GM23248 (cell line): ENCODE measurements at places on chromosomes 7 and 10. TPM values are rescaled to one million over a fixed set of nuclear protein-coding genes. Genes with fewer than 3 reads are reported as not detected.

GRCh38 chr10:101291331-101292193 lies 62.3 kb upstream of the LBX1 start:
- DNase-seq: peak; percentile 54

DNA sequence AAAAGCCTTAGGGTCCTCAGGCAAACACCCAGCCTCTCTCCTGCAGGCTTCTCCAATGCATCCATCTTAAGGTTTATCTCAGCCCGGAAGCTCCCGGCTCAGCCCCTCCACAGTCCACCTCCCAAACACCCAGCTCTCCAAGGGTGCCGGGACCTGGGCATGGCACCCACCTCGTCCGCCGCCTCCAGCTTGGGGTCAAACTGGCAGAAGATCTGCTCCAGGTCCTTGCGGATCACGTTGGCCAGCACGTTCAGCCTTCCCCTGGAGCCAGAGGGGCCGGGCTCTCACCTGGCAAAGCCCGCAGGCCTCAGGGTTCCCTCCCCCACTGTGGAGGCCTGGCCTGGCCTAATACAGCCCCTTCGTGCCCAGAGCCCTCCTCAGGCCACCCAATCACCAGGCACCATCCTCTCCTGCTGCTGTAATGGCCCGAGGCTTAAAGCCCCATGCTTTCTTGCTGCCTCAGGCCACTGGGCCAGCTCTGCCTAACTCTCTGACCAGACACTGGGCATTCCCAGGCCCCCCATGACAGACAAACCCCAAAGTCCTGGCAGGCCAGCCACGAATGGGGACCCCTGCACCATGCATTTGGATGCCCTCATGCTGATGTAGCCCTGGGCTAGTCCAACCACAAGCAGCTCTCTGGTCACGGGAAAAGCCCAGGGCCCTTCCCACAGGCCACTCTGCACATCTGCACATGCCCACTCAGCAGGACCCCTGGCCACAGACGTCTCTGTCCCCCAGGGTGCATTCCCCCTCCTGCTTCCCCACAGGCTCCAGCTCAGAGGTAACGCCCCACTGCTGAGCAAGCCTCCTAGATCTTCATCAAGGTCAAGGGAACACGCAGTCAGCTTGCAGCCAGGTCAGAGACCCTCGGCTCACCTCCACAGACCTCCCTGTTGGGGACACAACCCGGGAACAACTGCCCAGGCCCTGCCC lies 12.3 kb downstream of the OGDHL start:
- DNase-seq: no peak

GRCh38 chr10:69679736-69680135 lies 49.7 kb downstream of the FAM241B start:
- no peak for DNase-seq

DNA sequence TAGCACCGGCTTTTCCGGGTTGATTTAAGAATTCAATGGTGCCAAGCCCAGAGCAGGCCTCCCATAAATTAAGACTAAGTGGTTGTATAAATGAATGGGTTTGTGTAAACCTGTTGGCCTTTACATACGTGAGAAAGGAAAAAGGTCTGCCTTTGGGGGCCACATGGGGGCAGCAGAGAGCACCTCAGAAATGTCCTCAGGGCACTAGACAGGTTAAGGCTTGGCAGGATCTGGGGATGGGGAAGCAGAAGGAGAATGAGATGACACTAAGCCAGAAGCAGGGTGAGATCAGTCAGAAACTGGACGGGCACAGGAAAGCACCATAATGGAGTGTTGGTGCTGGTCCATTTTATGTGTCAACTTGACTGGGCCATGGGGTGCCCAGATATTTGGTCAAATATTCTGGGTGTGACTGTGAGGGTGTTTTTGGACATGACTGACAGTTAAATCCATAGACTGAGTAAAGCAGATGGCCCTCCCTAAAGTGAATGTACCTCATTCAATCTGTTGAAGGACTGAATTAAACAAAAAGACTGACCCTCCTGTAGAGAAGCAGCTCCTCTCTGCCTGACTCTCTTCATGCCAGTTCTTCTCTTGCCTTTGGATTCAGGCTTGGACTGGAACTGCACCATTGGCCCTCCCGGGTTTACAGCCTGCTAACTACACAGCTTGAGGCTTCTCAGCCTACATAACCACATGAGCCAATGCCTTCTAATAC lies 58.9 kb downstream of the FRMPD2 start:
- DNase-seq: peak; percentile 32

DNA sequence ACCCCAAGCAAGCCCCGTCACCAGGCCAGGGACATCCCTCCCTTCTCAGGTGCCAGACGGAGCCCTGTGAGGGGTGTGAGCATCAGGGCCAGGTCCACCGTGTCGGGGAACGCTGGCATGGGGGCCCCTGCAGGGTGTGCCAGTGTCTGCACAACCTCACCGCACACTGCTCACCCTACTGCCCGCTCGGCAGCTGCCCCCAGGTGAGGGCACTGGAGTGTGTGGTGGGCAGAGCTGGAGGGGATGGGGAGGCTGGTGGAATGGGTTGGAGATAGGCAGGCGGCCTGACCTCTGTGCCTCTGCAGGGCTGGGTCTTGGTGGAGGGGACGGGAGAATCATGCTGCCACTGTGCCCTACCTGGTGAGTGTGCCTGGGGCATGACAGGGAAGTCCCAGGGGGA lies 19.9 kb upstream of the ZNF467 start:
- no peak for DNase-seq

- no peak for DNase-seq
Observed at GRCh38 chr7:16367115-16367514, 54.2 kb downstream of the CRPPA start.

DNA sequence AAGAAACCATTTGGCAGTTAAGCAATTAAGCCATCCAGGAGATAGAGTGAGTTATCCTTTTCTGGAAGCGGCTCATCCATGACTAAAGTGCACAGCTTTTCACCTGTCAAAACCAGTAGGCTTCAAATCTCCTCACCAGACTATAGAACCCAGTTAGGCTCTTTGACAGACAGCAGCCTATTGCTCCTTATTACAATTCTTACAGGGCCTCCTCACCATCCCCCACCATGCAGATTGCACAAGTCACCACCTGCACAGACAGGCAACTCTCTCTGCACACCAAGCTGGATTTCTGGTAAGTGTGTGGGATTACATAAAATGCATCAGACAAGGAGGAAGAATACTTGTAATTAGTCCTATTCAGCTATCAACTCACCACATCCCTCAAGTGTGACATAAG lies 301.6 kb downstream of the SNX13 start:
- DNase-seq: no peak

GRCh38 chr7:28389504-28390395 lies 22.6 kb upstream of the CREB5 start:
- peak; percentile 77 for DNase-seq

DNA sequence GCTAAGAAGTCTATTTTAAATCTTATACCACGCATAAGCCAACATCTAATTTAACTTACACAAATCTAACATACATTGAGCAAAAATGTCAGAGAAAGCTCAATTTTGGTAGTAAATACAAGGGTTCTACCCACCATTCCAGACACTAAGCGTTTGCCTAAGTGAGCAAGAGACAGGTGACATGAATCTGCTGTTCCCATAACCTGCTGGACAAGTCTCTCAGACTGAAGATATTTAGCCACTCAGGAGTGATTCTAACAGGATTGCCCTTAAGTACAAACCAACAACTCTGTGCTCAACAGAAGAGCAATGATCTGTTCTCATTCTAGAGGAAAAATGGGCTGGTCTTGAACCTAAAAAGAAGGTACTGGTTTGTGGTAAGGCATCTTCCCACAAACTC lies 18.8 kb downstream of the EZH2 start:
- DNase-seq: no peak

GRCh38 chr10:130109796-130110245 lies 809 bp downstream of the C10orf143 start:
- peak; percentile 83 for DNase-seq

DNA sequence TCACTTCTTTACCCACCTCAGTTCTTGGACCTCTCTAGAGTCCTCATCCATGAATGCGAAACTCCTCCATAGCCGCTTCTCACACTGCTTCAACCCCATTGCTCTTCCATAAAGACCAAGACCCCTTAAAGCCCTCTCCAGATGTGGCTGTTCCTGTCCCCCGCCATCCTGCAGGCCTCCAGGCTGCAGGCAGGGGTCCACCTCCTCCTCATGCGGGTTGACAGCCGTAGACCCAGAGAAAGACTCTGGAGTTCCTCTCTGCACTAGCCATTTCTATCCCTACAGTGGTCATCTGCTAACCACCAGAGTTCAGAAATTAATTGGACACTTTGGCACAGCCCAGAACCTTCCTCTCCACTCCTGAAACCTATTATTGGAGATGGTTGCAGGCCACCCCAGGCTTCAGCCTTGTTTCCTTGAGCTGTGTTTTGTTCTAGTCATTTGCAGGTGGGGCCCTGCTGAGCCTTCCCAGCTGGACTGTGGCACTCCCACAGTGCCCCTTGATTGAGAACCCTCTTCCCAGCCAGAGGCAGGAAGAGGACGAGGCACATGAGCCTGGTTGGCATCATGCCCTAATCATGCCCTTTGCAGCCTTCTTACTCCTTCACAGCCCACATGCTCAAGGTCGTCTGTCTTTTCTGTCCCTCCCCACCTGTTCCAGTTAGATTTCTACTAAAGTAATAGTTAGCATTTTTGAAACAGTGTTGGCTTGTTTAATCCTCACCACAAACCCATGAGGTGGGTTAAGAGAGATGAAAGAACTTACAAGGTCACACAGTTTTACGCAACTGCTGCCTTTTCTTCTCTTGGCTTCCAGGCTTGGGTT lies 23.9 kb downstream of the CUL1 start:
- no peak for DNase-seq

- no peak for DNase-seq
Observed at GRCh38 chr7:143411976-143412708, 3.5 kb upstream of the EPHA1 start.

- peak; percentile 40 for DNase-seq
Observed at GRCh38 chr10:129853562-129853903, 110.5 kb downstream of the EBF3 start.

DNA sequence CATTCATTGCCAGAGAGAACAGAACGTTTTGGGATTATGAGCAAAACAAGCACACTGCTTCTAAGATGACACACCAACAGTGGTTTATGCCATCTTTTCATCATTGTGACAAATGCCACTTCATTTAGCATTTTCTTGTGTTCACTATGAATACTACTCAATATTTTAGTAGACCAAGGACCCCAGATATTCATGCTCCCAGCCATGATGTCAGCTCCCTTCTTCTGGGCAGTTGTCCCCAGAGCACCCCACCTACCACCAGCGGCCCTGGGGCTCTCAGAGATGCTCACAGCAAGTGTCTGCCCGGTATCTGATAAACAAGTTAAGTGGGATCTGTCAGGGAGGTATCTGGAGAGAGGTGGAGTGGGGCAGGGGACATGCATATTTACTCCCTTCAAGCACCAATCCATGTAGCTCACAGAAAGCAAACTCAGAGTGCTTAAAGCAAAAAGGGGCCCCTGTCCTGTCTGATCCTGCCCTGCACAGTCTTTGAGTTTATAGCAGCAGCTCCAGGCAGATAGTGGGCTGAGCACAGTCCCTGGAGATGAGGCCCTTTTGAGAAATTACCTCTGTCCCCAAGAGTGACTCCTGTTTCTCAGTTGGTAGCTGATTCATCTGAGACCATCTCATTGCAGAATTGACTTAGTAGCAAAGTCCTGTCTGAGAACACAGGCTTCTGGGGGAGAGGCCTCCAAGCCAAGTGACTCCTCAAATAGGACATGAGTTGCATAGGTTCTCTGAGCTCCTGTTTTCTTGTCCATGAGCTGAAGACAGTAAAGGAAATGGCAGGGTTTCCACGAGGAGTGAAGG lies 281.8 kb upstream of the KLF6 start:
- DNase-seq: no peak

- no peak for DNase-seq
Observed at GRCh38 chr7:16881844-16882243, at the start of gene AGR3. TSS of gene AGR3 (minus strand) at chr7:16881983. CDS start at chr7:16878618, 3,365 bp downstream.

GRCh38 chr7:34013421-34013820 lies 108.1 kb downstream of the BMPER start:
- DNase-seq: peak; percentile 39

DNA sequence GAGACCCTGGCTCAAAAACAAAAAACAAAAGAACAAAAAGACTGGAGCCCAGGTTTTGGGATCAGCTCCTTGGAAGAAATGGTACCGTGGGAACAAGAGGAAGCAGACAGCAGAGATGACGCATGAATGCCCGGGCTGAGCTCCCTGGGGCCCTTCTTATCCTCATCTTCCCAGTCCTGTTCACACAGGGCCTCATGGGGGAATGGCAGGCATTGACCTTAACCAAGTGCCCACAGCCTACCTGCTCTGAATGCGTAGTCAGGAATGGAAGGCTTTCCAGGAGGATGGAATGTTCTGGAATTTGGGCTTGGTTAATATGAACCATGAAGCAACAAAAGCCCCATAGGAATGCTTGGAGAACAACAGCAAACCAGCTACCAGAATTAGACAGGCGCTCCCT lies 154.7 kb downstream of the PRPF18 start:
- DNase-seq: no peak

- DNase-seq: no peak
Observed at GRCh38 chr7:1938788-1939433, 268.8 kb downstream of the ELFN1 start.

- DNase-seq: no peak
Observed at GRCh38 chr10:76991621-76992020, 646.0 kb downstream of the KCNMA1 start.

GRCh38 chr7:120979765-120980499 lies 8.6 kb upstream of the CPED1 start:
- peak; percentile 53 for DNase-seq

GRCh38 chr7:31129067-31129466 lies 77.0 kb downstream of the ADCYAP1R1 start:
- DNase-seq: peak; percentile 5

DNA sequence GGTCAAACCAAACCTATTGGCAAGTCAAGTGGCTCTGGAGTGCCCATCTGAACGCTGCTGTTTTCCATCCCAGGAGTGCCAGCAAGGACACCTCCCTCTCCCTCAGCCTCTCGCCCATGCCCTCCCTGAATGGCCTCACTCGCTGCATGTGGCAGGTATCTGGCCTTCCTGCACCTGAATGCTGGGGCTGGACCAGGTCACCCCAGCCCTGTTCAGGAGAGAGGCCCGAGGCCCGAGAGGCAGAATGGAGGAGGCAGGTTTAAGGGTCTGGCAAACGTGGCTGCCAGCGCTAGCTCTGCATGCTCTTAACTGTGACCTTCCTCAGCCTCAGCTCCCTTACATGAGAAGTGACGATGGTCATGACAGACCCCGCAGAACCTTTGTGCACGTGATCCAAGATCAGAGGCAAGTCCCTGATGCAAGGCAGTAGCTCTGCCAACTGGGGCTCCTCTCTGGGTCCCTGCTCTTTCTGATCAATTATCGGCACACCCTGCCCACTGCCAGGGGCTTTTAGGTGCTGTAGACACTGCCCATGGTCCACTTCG lies 295.7 kb upstream of the ZMIZ1 start:
- DNase-seq: no peak

GRCh38 chr7:131400681-131401176 lies 73.1 kb downstream of the MKLN1 start:
- peak; percentile 46 for DNase-seq

The MYOZ1 gene
- 0.32 TPM in 1 of 2 replicates, not detected in the other for total RNA-seq

The C10orf67 gene
- total RNA-seq: under 0.01 and 0.25 TPM in 2 replicates

The OR13A1 gene
- total RNA-seq: not detected in 2 replicates

The OPN4 gene
- not detected in 2 replicates for total RNA-seq

The SGCE gene
- 70.4 and 71.4 TPM in 2 replicates for total RNA-seq

The DENND2A gene
- 2.2 and 2.4 TPM in 2 replicates for total RNA-seq

The ATOH7 gene
- total RNA-seq: not detected in 2 replicates

The INMT gene
- total RNA-seq: 0.13 TPM in 1 of 2 replicates, not detected in the other
